ENCODE measurements at places on chromosomes 1 and 21.
A peak's percentile ranks its signal among the peaks of the same experiment; 100 is the strongest.

- DNase-seq, result no peak
Measured at GRCh38 chr1:162025541-162025940, 1.9 kb upstream of the OLFML2B start.

DNA sequence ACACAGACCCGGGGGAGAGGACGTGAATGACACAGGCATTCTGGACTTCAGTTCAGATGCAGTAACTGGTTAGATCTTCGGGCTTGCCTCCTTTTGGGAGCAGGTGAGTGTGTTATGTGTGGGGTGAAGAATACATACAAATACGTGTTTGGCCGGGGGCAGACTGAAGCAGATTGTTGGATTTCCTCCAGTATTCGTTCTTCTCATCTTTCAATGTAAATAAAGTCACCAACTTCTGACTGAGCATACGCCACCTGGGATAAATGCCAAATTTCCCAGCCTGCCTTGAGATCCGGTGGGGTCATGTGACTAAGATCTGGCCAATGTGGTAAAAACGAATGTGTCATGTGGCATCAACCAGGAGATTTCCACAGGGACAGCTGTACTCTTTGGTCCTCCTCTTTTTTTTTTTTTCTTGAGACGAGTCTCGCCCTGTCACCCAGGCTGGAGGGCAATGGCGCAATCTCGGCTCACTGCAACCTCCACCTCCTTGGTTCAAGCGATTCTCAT, 189.8 kb downstream of the RGS7 start:
- DNase-seq, result no peak

- DNase-seq, result no peak
Measured at GRCh38 chr1:17655169-17655568, 100.0 kb upstream of the ACTL8 start.

- peak; percentile 39 for DNase-seq
Measured at GRCh38 chr1:24905355-24905978, 24.6 kb downstream of the RUNX3 start.

GRCh38 chr1:34342334-34342733, 165.6 kb downstream of the C1orf94 start:
- no peak for DNase-seq

DNA sequence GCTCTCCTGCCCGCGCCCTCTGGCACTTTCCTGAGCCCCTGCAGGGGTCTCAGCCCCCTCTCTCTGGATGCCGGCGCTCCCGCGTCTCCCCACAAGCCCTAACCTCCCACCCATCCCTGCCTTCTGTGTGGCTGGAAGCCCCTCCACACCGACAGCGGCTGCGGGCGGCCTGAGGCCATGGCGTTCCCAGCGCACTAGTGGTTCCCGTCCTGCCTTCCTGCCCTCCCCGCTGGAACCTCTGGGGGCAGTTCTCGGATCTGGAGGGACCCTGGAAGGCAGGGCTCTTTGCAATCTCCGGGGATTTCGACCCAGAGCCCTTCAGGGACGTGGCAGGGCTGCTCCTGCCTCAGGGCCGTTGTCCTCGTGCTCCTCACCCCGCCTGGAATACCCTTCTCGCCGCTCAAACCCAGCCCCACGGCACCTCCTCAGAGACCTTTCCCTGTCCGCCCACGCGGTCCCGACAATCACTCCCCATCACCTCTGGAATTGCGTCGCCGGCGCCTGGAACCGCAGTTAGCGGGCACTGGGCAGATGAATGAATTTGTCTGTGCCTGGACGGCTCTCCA, 493 bp upstream of the ESPN start:
- no peak for DNase-seq

DNA sequence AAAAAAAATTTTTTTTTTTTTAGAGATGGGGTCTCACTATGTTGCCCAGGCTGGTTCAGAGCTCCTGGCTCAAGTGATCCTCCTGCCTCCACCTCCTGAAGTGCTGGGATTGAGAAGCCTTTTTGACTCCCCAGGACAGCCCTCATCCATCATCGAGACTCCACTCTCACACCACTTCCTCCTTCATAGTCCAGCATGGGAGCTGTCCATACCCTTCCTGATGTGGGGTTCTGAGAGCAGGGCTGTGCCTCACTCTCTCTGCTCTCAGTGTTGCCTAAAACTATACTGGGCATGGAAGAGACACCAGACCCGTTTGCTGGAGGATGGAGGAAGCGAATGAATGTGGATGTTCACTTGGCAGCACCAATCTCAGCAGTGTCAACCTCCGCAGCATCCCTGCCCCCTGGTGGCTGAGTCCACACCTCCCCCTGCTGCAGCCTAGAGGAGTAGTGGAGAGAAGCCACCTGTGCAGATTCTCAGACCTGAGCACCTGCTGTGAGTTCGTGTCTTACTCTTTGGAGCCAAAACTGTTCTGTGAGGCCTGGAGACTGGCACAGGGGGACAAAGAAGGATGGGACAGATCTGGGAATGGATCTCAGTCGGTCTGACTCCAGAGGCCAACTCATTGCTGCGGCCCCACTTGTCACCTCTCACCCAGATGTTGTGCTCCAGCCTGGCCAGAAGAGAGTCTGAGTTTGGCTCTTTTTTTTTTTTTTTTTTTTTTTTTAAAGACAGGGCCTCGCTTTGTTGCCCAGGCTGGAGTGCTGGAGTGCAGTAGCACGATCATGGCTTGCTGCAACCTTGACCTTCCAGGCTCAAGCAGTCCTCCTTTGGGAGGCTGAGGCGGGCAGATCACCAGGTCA, 17.7 kb downstream of the TINAGL1 start:
- DNase-seq, result peak; percentile 90

- DNase-seq, result no peak
Measured at GRCh38 chr1:238892612-238893011, 493.8 kb upstream of the CHRM3 start.

GRCh38 chr1:227774051-227774731, 39.0 kb downstream of the SNAP47 start:
- no peak for DNase-seq

DNA sequence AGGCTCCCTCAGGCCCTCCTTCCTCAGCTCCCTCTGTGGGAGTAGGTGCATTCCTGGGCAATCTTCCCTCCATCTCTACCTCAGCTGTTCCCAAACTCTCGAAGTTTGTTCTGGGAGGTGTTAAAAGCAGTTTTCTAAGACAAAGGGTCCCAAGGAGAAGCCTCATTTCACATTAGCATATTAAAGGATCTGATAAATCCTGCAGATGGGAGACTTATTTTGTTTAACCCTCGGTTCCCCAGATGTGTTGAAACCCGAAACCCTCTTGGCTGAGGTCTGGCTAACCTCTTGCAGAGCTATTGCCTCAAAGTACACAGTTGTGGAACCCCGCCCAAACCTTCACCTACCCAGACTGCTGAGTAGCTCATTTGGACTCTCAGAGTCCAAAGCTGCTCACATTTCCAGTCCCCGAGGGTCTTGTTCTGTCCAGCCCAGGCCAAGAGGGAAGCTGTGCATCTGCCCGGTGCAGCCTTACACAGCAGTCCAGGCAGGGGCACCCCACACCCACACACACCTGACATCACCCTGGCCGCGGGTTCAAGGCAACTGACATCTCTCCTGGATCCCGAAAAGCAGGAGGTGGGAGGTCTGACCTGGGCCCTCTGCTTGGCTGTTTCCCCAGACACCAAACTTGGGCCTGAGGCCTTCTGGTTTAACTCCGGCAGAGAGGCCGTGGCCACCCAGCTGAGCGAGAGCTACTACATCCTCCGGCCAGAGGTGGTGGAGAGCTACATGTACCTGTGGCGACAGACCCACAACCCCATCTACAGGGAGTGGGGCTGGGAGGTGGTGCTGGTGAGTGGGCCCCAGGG, 19.5 kb upstream of the SELENON start:
- DNase-seq, result no peak

GRCh38 chr1:111202707-111203623, 2.5 kb upstream of the DENND2D start:
- no peak for DNase-seq

GRCh38 chr1:67886076-67886475, 52.8 kb upstream of the GNG12 start:
- no peak for DNase-seq

DNA sequence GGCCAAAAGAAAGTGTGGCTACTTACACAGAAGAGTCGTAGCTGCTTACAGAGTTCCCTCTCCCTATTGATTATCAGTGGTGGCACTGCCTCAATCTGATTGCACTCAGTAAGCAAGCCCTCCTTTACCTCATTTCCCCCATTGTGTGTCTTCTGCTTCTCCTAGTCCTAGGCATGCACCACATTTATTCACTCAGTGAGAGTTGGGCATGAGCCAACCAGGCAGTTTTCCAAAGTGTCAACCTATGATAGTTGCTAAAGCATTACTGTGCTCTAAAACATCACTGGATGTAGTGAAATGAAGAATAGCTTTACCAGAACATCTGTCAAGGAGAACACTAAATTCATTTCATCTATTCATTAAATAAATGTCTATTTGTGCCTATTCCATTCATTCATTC, 19.3 kb downstream of the GJA5 start:
- DNase-seq, result no peak

- no peak for DNase-seq
Measured at GRCh38 chr1:109467301-109467777, 993 bp downstream of the SYPL2 start.

DNA sequence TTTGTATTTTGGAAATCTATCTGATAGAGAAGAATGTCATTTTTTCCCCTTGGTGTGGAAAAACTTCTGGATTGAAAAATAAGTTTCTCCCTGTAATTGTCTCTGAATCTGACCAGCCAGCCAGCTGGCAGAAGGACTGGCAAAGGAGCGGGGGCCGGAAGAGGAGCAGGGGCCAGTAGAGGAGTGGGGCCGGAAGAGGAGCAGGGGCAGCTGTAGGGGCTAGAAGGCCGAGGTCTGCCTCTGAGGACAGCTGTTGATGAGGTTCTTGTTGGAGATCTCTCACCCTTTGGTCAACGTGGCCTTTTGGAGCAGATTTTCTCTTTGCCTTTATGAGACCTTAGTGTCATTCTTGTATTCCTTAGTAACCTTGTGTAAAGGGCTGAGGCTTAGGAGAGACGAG, 121.8 kb downstream of the GALNT2 start:
- DNase-seq, result no peak

Data from sciatic nerve (tissue), 2 donors.